ENCODE measurements at places on chromosomes 3 and 15. TPM values are rescaled to one million over a fixed set of nuclear protein-coding genes. Genes with fewer than 3 reads are reported as not detected.

Gene AADACL2
- total RNA-seq = not detected

Gene TRPM7
- total RNA-seq = 42.6 TPM

Gene KIF15
- 6.2 TPM for total RNA-seq

Gene TMC3
- total RNA-seq = not detected

Gene STARD5
- 2.8 TPM for total RNA-seq

GRCh38 chr3:95217661-95218060 is 1154.8 kb downstream of the NSUN3 start:
- no peak for DNase-seq

- peak; percentile 22 for DNase-seq
These were observed 87.8 kb downstream of the NCEH1 start for GRCh38 chr3:172622916-172623700.

GRCh38 chr15:32715276-32715675 is 2.5 kb upstream of the GREM1 start:
- DNase-seq = no peak

DNA sequence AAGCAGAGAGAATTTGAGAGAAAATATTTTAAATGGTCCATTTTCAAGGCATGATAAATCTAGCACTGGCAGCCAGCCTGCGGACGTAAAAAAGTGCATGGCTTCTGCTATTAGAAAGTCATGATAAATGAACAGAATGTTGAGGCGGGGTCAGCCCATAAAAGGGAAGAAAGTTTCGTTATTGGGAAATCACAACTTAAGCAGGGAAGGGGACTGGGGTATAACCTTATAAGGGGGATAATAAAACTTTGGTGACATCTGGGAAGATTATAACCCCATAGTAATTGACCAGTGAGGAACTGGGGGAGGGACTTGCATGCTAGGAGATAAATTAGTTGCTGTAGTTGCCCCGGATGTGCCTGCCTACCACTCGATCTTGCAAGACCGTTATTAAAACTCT is 88.4 kb upstream of the PLSCR4 start:
- DNase-seq = no peak

- DNase-seq = no peak
These were observed 49.0 kb upstream of the FGD5 start for GRCh38 chr3:14769544-14770325.

- DNase-seq = no peak
These were observed 69.1 kb upstream of the MAGI1 start for GRCh38 chr3:66107855-66108254.

DNA sequence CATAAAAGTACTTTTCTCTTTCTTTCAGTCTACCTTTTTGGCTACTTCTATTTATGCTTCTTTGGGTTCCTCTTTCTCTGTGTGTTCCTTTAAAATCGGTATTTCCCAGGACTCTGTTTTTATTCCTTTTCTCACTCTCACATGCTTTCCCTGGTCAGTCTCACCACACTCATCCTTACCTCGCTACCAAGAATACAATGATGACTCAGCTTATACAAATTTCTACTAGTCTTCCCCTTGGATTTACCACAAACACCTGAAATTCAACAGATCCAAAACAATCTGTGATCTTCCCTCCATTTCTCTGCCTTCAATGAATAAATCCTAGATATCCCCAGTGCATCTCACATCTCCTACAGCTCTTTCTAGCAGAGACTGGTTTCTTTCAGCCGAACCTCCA is 52.9 kb downstream of the TUBGCP4 start:
- no peak for DNase-seq

DNA sequence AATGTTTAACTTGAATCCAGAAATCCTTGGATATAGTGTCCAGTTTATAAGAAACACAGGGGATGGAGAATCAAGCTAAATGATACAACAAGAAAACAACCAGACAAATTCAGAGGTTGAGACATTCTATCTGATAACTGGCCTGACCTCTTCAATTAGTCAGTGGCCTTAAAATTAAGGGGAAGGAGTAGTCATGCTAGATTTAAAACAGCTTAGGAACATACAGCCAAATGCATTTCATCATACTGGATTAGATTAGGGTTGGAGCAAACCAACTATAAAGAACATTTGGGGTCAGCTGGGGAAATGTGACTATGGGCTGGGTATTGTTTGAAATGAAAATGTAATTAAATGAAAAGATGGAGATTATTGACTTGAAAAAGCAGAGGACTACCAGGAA is 53.3 kb downstream of the PPARG start:
- DNase-seq = no peak
